Stomach (tissue), 19 donors: ENCODE measurements at places on chromosomes 1 and 21. TPM values are rescaled to one million over a fixed set of nuclear protein-coding genes. Genes with fewer than 3 reads are reported as not detected.

Gene DCST1
- not detected for total RNA-seq

Gene SH3BGR
- 16.5 TPM for total RNA-seq

Gene PRKAA2
- total RNA-seq, result 12.1 TPM

Gene CD247
- total RNA-seq, result not detected

Gene LRRC38
- not detected for total RNA-seq

Gene LRRC52
- not detected for total RNA-seq

Gene NTMT2
- total RNA-seq, result not detected

Gene CBR3
- total RNA-seq, result 10.7 TPM

Gene SOD1
- total RNA-seq, result 135 TPM

Gene BNIPL
- total RNA-seq, result not detected

Gene RGSL1
- total RNA-seq, result not detected

Gene SYNC
- 38.5 TPM for total RNA-seq

Gene ATAD3C
- total RNA-seq, result not detected

Gene ERG
- total RNA-seq, result 14.5 TPM

Gene TNFRSF9
- not detected for total RNA-seq

Gene HPCAL4
- total RNA-seq, result not detected

Gene NOS1AP
- 9.9 TPM for total RNA-seq

Gene CFAP107
- total RNA-seq, result not detected

Gene IFI16
- total RNA-seq, result 31.4 TPM

Gene ZBTB21
- 6.7 TPM for total RNA-seq

Gene MAP1LC3C
- total RNA-seq, result 2.9 TPM

Gene ARHGAP30
- 7.5 TPM for total RNA-seq

Gene CFHR4
- not detected for total RNA-seq

Gene PKP1
- total RNA-seq, result under 0.01 TPM

Gene CLEC20A
- total RNA-seq, result not detected

Gene ABCA4
- total RNA-seq, result not detected

Gene FGR
- 7.0 TPM for total RNA-seq

Gene DNASE2B
- not detected for total RNA-seq

Gene IFI44
- total RNA-seq, result 23.3 TPM

Gene PI4KB
- total RNA-seq, result 33.2 TPM

Gene ZFP69
- 3.5 TPM for total RNA-seq

Gene CD1B
- total RNA-seq, result not detected

Gene DRAM2
- 52.0 TPM for total RNA-seq

Gene CA6
- total RNA-seq, result not detected

Gene CADM3
- 8.2 TPM for total RNA-seq

Gene GNAT2
- total RNA-seq, result not detected

Gene JAM2
- total RNA-seq, result 3.6 TPM

Gene METTL13
- total RNA-seq, result 9.9 TPM
